Fibroblast of skin of left quadriceps (primary cell): ENCODE measurements at places on chromosomes 7 and 10.
A peak's percentile ranks its signal among the peaks of the same experiment; 100 is the strongest.

DNA sequence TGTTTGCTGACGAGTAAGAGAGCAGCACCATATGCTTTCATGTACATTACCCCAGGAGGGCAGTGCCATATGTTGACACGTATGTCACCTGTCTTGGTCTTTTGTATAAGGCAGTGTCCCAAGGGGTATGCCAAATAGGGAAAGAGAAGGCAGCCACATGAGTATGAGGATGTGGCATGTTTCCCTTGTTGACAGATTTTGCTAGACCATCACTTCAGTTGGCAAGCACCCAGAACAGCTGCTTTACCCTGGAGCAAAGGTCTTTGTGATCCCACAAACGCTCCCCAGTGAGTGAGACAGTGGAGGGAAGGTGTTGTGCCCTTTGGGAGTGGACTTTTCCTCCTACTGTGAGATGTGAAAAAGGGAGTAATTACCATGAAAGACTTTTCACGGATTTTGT is 350.1 kb downstream of the ETV1 start:
- no peak for DNase-seq

DNA sequence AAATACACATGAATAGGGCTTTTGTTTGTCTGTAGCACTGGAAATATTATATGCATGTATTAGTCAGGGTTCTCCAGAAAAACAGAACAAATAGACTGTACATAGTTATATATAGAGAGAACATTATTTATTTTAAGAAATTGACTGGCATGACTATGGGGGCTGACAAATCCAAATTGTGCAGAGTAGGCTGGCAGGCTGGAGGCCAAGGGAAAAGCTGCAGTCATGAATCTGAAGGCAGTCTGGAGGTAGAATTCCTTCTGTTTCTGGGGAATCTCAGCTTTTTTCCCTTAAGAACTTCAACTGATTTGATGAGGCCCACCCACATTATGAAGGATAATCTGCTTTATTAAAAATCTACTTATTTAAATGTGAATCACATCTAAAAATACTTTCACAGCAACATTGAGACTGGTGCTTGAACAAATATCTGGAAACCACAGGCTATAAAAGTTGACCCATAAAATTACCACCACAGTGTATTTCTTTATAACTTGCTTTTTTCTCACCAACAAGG is 344.2 kb upstream of the KIAA1217 start:
- DNase-seq = no peak

DNA sequence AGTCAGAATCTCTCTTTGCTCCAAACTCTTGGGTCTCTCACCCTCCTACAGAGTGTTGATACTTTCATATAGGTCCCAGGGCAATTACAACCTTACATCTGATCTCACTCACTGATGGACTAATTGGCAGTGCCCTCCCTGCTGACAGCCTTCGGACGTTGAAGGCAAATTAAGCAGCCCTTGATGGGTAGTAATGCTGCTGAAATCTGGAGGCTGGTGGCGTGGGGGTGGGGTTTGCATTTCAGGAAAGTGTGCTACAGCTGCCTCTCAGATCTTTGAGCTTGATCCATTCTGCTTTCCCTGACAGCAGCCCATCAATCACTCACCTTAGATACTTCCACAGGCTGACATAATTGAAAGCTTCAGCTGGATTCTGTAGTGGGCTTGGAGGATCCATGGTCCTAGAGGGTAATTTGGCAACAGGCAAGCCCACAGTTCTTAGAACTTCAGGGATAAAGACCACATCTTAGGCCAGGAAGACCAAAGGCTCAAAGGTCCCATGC is 349.1 kb upstream of the PODXL start:
- DNase-seq = no peak

- DNase-seq = no peak
Observed at GRCh38 chr7:118311121-118311836, 86.8 kb downstream of the ANKRD7 start.

- DNase-seq = no peak
Observed at GRCh38 chr7:41467596-41467995, 235.3 kb downstream of the INHBA start.

DNA sequence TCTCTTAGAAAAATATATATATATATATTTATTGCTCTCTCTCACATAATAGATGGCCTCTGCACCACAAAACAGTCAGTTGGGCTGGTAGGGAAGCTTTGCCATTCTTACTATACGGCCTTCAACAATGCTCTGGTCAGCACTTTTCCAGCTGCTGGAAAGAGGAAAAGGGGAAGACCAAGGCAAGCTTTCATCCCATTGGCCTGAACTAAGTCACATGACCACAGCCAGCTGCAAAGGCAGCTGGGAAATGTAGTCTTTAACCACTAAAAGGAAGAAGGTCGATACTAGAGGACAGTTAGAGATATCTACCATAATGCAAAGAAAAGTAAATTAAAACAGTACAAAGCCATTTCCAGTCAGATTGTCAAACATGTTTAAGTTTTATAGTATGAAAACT is 58.4 kb upstream of the MACROH2A2 start:
- DNase-seq = no peak

DNA sequence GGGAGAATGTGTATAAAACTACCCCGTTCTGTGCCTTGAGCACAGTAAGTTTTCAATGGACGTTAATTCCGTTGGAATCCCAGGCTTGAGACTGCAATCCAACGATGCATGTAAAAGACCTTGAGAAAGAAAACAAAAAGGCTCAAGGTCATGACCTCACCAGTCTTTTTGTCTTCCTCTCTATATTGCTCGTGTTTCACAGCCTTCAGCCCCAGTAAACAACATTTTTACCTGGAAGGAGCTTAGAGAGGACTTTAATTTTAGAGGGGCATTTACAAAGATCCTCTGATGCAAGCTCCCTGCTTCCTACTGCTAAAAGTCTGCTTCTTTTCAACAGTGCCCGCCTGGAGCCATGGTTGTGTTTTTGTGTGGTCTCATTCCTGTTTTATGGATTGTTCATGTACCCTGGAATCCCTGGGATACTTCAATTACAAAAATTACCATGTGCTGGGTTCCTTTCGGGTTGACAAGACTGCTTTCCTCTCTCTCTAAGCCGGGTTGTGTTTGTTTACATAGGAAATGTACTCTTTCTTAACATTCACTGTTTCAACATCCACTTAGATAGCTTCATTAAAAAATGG is 320.1 kb upstream of the NFE2L3 start:
- no peak for DNase-seq

GRCh38 chr7:19061331-19061730 is 56.1 kb downstream of the TWIST1 start:
- no peak for DNase-seq

GRCh38 chr10:51993475-51993874 is 294.1 kb upstream of the CSTF2T start:
- DNase-seq = no peak

DNA sequence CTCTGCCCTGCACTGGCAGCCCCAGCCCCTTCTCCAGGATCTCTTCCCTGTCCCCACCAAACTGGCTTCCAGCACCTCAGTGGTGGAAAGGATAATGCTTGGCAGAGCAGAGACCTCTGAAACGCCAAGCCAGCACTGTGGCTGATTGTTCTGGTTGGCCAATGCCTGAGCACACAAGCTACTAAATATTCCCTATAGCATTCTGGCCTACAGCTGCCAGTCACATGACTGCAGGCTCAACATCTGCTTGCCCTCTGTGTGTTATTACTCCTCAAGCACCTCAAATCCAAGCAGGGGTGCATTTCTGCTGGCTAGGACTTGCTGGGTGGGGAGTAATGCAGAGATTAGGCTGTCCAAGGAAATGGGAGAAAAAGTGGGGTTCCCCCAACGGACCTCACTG is 6.1 kb downstream of the TBATA start:
- DNase-seq = no peak

GRCh38 chr7:47945261-47946015 is 2.8 kb downstream of the PKD1L1 start:
- DNase-seq = peak; percentile 38

GRCh38 chr10:92419740-92420545 is 129.0 kb downstream of the MARCHF5 start:
- DNase-seq = no peak

DNA sequence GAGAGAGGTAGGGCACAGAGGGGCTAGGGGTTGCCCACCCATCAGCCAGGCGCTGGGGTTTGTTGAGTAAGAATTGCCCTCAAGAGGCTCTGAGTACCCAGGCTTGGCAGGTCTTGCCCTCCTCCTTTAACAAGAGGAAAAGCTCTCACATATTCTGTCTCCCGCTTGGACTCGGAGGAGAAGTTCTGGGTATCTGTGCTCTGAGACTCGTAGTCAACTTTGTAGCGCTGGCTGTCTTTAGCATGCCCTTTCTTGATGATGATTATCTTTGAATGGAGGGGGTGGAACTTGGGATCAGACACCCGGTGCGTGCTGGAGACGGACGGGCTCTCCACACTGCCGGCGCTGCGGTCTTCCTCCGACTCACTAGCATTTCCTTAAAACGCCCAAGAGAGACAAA is 4.0 kb downstream of the IGFBP3 start:
- DNase-seq = no peak

DNA sequence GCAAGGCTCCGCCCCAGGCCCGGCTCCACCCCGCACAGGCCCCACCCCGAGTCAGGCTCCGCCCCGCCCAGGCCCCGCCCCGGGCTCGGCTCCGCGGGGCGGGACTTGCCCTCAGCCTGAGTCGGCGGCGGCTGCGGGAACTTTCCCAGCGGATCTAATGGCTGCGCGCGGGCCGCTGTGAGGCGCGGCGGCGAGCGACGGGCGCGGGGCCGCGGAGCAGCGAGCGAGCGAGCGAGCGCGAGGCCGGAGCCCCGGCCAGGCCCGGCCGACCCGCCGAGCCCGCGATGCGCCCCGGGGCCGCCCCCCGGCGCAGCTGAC is at the start of gene INPP5A:
Gene INPP5A, plus strand, starts transcription at position 104 of the 318 bp plus-strand sequence. CDS start 310 bp downstream, outside the sequence.
- no peak for DNase-seq

DNA sequence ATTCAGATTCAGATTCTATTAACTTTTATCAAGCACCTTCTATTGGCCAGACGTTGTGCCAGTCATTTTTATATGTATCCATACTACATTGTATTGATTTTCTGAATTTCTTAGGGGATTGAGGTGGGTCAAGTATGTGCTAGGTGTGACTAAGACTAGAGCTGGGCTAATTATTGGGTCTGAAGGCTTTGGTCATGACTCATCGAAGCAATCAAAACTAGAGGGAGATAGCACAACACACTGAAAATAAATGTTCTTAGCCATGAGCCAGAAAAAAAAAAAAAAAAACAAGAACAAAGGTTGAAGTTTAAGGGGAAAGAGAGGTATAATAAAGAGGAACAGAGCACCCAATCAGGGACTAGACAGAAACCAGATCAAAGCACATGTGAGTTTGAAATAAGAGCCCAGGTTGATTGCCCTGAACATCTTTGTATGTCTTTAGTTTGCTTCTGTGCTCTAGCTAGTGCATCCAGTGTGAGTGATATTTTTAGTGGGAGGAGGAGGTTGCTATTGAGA is 171.6 kb upstream of the FOXP2 start:
- no peak for DNase-seq

DNA sequence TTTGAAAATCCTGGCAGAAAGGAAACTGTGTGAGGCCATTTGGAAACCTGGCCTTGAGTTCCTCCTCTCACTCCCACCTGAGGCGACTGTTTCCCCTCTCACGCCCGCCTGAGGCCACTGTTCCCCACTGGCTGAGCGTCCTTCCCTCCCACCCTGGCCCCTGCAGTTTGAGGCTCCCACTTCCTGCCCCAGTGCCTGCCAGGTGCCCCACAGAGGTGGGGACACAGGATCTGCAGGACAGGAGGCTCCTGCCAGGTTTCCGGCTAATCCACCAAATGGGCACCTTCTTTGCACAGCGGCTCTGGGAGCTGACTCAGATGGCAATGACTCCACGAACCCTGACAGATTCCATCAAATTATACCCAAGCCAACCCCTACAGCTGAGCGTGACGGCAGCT is 24.3 kb upstream of the LARP4B start:
- DNase-seq = no peak

DNA sequence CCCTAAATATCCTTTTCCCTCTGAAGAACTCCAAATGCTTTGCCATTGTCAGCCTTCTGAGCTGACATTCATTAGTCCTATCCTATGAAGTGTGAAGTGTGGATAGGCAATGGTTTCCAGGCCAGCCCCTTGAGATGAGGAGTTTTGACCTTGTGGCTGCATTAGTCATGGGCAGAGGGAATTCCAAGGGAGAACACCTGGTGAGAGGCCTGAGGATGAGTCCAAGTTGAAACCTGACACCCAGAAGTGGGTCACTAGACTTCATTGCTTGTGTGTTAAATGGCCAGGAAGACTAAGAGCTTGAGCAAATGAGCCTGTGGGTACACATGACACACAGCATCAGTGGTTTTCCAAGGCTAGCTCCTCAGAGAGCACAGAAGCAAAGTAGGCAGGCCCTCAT is 260.8 kb downstream of the SKAP2 start:
- no peak for DNase-seq

DNA sequence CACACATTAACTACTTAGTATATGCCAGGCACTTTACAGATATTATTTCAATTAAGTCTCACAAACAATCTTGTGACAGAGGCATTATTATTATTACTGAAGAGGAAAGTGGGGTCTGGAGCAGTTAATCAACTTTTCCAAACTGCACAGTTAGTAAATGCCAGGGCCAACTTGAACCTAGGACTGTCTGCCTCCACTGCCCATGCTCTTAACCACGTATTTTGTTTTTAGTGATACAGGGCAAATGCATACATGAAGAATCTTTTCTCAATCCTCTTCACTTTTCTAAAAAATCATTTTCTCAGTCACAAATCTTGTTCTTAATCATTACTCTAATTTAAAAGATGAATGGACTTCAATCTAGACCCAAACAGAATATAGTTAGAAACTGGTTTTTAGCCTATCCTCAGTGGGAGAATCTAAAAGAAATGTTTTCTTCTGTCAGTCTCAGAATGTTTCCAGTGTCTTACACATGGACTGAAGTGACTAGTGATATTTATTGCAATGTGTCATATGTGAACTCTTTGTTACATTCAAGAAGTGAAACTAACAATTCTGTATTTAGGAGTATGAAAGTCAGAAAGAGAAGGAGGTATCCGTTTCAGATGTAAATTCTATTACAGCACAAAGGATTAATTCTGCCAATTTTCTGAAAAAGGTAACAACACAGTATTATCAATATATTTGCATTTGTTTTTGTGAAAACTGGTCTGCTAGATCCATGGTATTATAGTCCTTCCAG is 55.5 kb upstream of the CCNJ start:
- no peak for DNase-seq

DNA sequence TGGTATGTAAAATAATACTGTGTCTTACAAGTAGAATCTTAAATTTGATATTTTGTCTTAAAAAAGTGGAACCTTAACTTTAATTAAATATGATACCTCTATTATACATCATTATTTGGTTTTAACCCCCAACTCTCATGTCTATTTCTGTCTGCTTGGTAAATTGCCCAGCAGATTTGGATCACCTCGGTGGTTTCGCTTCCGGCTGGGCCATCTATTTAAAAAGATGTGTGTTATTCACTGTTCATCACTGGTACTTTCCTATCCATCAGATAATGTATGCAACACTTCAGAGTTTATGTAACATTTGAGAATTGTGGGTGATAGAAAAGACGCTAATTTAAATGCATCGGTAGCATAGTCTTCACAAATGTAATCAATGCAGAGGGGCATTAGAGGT is 119.7 kb downstream of the SND1 start:
- DNase-seq = no peak

DNA sequence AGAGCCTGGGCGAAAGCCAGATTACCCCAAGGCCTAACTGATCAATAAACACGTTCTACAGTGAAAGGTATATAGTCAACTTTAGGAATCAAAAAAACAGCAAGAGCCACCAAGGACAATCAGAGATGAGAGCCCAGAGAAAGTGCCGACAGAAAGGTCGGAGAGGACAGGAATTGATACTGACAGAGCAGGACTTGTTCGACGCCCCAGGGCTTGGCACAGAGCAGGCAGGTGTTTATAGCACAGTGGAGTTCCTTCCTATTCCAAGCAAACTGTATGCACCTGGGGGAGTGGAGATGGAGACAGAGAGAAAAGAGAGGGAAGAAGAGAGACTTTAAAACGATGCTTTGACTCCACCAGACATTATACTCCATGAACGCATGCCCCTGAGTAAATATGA is 39.5 kb downstream of the PPP1R3C start:
- DNase-seq = no peak
